ENCODE measurements at places on chromosomes 1 and 21. TPM values are rescaled to one million over a fixed set of nuclear protein-coding genes. Genes with fewer than 3 reads are reported as not detected.

SLC25A24 gene
- 24.7 TPM for total RNA-seq

FAM163A gene
- total RNA-seq: 0.50 TPM

SLAMF7 gene
- total RNA-seq: 0.06 TPM

CRNN gene
- total RNA-seq: 0.23 TPM

NHLH1 gene
- total RNA-seq: not detected

GPR157 gene
- 5.2 TPM for total RNA-seq

Measured in esophagus muscularis mucosa (tissue), 4 donors.